ENCODE measurements at places on chromosomes 2 and 18. TPM values are rescaled to one million over a fixed set of nuclear protein-coding genes. Genes with fewer than 3 reads are reported as not detected.

TUBA4B gene
- not detected for total RNA-seq

ALPG gene
- not detected for total RNA-seq

KDSR gene
- total RNA-seq, result 65.7 TPM

ANKRD62 gene
- not detected for total RNA-seq

MERTK gene
- total RNA-seq, result under 0.01 TPM

GRCh38 chr2:74854401-74854800, 20.5 kb downstream of the HK2 start:
- DNase-seq, result no peak

DNA sequence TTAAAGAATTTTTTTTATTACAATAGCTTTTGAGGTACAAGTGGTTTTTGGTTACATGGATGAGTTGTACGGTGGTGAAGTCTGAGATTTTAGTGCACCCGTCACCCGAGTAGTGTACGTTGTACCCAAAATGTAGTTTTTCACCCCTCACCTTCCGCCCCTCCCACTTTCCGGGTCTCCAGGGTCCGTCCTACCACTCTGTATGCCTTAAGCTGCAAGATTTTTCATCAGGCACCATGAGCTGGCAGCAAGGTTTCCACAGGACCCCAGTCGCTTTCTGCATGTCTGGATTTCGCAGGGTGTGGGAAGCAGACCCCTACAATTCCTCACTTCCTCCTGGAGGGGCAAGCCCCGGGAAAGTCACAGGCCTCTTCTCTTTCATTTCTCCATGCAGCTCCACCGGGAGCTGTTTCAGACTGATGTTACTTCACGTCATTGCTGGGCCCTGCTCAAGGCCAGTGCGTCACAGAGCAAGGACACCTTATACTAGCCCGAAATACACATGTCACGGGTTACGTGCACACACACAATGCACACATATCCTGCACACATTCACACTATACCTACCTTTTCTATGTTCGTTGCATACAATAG, 179.1 kb downstream of the ZFP36L2 start:
- DNase-seq, result no peak

GRCh38 chr2:148526509-148527346, 117.8 kb upstream of the EPC2 start:
- no peak for DNase-seq

DNA sequence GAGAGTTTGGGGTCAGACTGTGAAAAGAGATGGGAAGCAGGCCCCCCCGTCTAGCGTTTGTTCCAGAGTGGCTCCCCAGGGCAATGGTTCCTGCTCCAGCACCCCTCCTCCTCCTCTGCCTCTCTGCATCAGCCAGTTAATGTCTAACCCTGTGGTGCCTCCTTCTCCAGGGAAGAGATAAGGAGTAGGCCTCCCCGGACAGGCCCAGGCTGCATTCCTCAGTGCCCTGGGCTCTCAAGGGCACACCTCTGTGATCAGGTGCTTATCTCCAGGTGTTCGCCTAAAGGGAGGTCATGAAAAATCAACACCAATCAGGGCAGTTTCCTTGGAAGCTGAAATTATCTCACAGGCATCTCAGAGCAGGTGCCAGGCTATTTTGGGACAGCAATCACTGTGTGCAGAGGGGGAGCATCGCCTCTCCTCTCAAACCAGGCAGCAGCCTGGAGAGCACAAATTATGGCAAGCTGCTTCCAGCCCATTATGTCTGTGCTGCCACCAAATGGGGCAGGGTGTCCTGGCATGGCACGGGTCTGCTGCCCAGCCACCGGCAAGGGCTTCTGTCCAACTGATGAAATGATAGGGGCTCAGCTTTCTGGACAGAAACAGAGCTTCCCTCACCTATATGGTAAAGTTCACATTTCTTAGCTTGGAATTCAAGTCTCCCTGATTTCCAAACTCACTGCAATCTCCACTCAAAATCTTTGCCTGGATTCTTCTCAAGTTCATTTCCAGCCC, 255.8 kb upstream of the SLC14A2 start:
- DNase-seq, result no peak

DNA sequence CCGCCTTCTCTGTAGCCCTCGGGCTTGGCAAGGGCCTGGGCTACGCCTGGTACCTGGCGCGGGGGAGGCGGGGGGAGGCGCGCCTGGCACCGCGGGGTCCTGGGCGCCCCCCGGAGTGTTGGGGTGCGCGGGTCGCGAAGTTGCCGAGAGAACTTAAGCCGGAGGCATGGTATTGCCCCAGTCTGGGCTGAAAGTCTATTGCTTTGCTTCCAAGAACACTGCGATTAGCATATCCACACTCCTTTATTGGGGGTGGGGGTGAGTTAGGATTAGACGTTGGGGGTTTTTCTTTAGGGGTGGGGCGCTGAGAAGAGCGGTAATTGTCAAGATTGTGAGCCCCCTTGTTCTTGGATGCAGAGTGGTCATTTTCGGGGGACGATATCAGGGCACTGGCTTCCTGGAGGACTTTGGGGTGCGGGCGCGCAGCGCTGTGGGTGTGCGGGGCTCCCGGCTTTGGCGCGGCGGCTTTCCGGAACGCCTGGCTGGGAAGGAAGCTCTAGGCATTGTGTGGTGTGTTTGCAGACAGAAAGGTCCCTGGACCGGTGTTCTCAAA, 798 bp downstream of the TANC1 start:
- no peak for DNase-seq

GRCh38 chr18:50879302-50880118, 592 bp downstream of the ME2 start:
- peak; percentile 42 for DNase-seq
